Activated CD4-positive, alpha-beta T cell treated with anti-CD3 and anti-CD28 coated beads, Interleukin-2, Interleukin-6, amounts not matched to agents 100 ng/mL and 50 ng/mL, durations not matched to agents 16 hours and 8 hours (primary cell): ENCODE measurements at places on chromosomes 11 and 22.

GRCh38 chr11:23021287-23021863 lies 161.1 kb upstream of the CCDC179 start:
- peak; percentile 16 for DNase-seq

DNA sequence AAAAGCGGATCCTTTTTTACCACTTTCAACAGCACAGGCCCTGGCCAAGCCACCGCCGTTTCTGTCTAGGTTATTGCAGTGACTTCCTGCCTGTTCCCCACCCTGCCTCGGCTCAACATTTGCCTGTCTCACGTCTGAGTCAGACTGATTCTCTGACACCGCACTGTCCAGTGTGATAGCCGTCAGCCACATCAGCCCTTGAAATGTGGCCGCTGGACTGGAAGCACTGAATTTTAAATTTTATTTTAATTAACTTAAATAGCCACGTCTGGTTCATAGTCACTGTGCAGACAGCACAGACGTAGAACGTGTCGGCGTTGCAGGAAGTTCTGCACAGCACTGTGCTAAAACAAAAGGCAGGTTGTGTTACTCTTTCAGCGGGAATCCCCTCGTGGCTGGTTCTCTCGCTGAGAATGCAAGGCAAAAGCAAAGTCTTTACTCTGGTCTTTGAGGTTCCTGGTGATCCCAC lies 56.3 kb upstream of the ADSL start:
- DNase-seq = peak; percentile 75

DNA sequence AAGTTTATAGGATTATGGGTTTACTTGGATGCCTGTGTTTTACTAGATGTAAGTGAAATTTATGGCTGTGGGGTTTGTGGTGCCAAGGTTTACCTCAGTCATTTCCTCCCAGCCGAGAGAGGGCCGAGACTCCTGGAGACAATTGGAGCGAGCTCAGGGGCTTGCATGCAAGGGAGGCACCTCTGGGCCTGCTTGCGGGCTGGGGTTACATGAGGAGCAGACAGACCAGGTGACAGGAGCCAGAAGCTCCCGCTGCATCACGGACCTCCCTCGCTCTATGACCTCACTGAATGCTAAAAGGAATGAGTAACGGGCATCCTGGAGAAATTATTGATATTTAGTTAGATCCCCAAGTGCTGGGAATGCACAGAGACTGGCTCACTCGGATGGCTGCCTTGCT lies 275.2 kb upstream of the KIRREL3 start:
- no peak for DNase-seq

GRCh38 chr11:9823439-9823838 lies 159.6 kb downstream of the SWAP70 start:
- DNase-seq = no peak

DNA sequence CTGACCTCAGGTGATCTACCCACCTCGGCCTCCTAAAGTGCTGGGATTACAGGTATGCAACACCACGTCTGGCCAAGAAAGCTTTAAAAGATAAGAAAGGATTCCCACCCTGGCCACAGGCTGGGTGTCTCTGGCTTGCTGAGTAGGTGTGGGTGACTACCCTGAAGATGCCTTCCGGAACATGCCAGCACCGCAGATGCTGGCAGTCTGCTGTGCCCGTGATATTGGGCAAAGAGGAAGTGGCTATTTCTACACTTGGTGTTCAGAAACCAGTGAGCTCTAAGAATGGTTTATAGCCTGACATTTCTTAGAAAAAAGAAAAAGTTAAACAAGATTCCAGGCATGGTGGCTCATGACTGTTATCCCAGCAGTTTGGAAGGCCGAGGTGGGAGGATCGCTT lies 6.1 kb downstream of the MRPL11 start:
- DNase-seq = no peak

- DNase-seq = no peak
Measured at GRCh38 chr11:76317296-76317695, 63.6 kb downstream of the THAP12 start.

DNA sequence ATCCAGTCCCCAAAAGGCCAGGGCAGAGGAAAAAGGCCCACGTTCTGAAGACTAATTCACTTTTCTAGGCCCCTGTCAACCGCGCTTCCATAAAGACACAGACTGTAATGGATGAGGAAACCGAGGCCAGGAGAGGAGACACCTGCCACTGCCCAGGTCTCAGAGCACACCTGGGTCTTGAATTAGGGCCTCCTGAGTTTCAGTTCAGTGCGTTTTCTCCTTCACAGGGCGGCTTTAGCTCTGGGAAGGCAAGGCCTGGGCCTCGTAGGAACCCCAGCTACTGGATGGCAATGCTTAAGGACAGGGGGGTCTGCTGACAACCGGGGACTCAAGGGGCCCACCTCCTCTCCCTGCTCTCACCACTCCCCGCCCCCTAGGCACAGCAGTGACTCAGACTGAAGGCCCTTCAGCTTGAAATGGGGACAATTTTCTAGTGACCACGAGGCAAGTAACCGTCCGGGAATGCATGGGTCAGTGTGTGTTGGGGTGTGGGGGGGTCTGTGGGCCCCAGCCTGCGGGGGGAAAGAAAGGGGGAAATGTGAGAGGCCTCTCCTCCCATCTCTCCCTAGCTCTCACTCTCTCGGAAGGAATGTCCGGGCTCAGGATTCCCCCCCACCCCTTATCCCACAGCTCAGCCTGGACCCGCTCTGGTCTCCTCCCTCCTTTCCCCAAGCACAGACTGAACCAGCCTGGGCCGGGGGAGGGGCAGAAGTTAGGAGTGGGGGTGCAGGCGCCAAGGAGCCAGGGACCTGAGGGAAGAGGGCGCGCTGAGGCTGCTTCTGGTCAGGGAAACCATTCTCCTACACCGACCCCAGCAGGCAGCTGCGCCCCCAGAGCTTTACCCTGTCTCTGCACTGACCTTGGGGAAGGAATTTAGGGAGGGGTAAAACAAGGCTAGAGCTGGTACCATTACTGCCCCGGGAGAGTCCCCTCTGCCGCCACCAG lies 17.2 kb downstream of the CREB3L1 start:
- no peak for DNase-seq

DNA sequence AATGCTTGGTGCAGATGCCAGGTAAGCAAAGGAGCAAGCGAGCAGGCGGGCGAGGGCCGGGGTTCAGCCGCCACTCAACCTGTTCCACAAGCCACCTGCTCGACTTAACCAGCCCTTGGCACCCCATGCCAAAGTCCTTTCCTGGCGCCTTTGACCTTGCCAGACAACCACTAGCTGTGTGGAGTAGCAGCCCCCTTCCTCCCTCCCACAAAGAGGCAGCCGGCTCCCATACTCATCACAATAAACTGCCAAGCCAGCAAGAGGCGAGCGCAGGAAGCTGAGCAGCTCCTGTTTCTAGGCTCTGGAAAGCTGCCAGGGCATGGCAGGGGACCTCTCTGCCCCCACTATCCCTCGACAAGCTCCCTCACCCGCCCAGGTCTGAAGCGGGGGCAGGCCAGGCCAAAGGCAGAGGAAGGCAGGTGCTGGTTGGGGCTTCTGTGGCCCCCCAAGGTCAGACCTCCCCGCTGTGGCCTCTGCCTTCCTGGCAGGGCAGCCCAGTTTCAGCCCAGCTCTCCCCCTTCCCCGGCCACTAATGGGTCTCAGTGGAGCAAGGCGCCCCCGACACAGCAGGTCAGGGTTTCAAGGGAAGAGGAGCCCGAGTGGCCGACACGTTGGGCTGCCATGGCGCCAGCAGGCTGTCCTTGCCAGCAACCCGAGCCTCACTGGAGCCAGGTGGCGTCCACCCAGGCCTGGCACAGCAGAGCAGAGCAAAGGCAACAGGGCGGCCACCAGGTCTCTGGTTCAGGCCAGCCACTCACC lies 15.3 kb downstream of the MACROD1 start:
- DNase-seq = no peak

- no peak for DNase-seq
Measured at GRCh38 chr22:40729284-40729683, 50.0 kb downstream of the MCHR1 start.

GRCh38 chr11:44726283-44727113 lies at the start of gene TSPAN18:
Gene TSPAN18 (plus strand): TSS chr11:44726962. CDS start chr11:44906417, 179,455 bp downstream.
- DNase-seq = peak; percentile 5

GRCh38 chr11:73989156-73989555 lies 6.5 kb upstream of the UCP2 start:
- DNase-seq = no peak

DNA sequence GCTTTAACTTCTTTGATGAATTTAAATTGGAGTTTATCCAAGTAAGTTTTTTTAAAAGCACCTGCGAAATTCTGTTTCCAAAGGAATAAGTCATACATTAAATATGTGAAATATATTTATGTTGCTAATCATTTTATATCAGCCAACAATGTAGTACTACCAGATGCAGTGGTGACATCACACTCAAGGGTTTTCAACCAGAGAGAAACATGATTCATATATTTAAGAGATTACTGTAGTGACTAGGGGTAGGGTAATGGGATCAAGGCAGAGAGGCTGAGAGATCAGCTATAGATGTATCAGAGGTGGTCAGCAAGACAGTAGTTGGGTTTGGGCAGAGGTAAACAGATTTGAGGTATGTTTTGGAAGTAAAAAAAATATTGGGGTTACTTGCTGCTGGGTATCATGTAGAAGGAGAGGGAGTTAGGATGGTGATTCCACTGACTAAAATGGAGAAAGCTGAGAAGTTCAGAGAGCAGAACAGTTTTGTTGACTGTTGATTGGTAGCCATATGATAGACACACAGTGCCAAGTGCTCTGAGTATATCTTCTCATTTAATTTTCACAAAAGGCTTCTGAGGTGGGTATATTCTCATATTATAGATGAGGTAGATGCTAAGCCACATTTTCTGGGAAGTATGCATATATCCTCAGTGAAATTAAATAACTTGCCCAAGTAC lies 39.4 kb downstream of the CEP57 start:
- peak; percentile 23 for DNase-seq

DNA sequence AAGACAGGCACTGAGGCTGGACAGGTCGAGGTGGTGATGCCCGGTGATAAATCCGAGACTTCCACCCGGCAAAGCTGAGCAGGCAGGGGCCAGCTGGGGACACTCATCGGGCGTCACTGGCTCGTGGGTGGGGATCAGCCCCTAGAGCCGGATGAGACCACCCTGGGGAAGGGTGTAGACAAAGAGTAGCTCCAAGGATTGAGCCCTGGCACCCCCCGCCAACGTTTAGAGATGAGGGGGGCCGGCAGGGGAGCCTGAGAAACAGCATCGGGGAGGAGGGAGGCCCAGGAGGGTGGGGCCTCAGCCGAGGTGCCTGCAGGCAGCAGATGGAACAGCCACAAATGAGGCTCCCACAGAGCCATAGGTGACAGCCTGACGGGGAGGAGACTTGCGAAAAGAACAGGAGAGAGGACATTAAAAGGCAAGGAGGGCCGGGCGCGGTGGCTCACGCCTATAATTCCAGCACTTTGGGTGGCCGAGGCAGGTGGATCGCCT lies 27.4 kb upstream of the CBX7 start:
- DNase-seq = no peak

DNA sequence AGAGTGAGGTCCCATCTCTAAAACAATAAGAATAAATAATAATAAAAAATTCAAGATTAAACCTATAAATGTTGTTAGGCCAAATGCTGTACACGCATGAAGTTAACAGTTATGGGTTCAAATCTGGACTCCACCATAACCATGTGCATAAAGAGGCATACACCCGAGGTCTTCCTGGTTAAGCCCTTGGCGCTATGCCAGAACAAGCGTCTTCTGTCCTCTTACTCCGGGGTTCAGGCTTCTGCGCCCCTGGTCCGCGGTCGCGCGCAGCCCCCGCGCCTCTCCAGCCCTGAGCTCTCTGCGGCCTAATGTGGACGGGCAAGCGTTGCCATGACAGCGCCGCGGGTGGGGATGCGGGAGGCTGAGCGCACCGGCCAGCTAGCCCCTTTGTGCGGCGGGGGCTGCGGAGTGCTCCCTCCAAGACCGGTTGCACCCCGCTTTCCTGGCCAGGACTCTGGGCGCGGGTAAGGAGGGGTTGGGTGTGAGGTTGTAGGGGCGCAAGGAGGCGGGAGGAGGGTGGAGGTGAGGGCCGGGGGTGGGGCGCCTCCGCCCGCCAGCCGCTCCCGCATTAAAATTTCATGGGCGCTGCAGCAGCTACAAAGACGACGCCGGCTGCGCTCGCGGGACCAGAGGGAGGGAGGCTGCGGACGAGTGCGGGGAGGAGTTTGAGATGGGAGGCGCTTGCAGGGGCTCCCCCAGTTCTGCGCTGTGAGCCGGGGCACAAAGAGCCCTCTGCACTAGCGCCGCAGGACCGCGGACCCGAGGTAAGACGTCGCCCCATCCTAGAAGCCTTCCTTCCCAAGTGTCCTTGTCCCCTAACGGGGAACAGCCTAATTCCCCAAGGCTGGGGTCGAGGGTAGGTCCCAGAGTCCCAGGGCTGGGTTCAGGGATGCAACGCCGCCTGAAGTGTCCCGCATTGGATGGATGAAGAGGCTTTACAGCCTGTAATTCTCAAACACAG lies at the start of gene MIAT:
MIAT (plus strand) TSS at position 698 of the 961 bp plus-strand sequence.
- DNase-seq = peak; percentile 73

DNA sequence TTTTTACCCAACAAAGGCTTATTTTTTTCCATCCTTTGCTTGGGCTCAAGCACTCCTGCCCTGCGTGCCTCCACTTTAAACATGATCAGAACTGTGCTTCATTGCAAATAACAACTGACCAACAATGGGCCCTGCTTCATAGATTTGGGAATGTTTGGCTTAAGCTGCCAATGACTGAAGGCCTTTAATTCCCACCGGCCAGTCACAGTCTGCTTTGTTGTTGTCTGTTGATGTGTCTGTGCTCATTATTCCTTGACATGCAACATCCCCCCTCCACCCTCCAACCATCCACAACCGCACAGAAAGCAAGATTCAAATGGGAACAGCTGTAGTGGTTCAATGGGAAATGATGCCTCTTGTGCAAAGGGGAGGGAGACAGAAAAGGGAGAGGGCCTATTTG lies 23.0 kb downstream of the PAX6 start:
- DNase-seq = no peak

DNA sequence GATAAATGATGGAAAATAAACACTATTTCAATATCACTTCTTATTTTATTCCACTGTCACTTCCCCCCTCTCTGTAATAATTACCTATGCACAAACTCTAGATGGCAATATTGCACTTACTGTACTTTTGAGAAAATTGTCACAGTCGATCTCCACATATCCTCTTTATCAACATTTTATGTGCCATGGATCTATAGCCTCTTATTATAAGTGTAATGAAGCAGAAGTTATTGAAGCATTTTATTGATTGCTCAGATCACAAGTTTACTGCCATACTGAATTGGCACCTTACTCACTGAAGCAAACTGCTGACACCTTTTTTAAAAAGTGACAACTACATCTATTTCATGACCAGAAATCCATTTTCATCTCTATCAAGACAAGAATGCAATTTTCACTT lies 133.4 kb downstream of the DCDC1 start:
- peak; percentile 4 for DNase-seq

DNA sequence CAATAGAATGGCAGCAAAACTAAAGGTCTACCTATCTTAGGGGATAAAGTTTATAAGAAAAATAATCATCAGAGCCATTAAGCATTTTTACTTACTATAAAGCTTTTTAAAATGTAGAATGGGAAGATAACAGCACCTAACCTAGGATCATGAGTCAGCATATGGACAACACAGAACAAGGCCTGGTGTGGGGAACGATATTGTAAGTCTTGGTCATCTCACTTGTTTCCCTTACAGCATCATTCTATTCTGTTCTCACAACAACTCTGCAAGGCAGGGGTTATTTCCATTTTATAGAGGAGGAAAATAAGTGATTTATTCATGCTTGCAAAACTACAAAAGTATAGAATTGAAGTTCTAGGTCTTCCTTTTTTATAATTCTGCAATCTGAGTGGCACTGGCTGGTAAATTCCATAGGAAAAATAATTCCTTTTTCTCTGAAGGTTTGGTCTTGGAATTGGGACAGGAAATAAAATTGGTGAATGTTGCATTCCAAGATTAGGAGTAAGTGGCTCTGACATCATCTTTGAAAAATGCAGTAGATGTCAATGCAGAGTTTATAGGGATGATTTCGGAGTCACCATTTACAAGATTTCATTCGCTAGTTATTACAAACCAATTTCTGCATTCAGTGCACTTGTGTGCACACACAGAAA lies 423.0 kb downstream of the DYNC2H1 start:
- DNase-seq = no peak

GRCh38 chr11:118622376-118623268 lies 15.2 kb downstream of the PHLDB1 start:
- no peak for DNase-seq
